ENCODE measurements at places on chromosomes 12 and 14.

GRCh38 chr14:84806622-84807021 is 723.3 kb upstream of the FLRT2 start:
- no peak for DNase-seq

DNA sequence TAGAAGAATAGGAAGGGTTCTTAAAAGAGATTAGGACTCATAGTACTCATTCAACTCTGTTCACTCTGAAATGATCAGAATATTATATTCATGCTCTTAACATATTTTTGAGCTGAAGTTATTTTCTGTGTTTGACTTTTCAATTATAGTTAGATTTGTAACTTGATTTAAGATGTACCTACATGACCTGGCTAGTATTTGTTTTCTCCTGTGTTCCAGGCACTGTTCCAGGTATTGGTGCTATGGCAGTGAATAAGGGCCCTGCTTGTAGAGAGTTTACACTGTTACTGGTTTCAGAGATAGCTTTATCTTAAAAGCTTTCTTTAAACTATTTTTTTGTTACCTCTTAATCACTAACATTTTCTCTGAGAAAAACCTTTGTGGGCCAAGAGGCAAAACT is 19.1 kb upstream of the SLC17A8 start:
- no peak for DNase-seq

- no peak for DNase-seq
These were observed 192.8 kb downstream of the NRXN3 start for GRCh38 chr14:78363008-78363407.

DNA sequence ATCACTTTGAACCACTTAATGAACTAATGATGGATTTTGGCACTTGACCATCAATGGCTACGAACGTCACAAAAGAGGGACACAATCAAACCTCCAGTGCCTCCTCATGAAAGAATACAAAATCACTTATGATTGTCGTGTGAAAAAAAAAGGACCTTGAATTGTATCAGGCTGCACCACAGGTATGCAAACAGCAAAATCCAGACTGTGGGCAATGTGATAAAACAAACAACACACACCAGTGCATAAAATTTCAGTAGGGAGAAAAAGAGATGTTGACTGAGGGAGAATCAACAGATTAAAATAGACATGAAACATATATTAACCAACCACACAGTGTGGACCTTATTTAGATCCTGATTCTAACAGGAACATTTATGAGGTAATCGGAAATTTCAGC is 2.6 kb downstream of the TSPAN8 start:
- DNase-seq = no peak

GRCh38 chr12:127770118-127770517 is 496.9 kb upstream of the TMEM132C start:
- no peak for DNase-seq

- peak; percentile 10 for DNase-seq
These were observed 53.4 kb upstream of the PTHLH start for GRCh38 chr12:28025821-28026505.

DNA sequence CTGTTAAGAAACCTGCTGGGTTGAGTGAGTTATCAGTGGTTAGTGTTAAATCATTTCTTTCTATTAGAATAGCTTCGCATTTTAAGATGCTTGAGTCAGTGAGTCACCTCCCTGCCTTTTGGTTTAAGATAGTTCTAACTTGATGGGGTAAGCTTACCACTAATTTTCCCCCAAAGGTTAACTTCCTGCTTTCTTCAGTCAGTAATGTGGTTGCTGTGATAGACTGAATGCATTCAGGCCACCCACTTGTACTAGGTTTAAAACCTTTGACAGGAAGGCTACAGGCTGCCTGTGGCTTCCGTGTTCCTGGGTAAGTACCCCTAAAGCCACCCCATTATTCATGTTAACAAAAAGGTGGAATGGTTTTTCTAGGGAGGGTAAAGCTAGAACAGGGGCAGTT is 25.3 kb downstream of the CLEC2A start:
- DNase-seq = no peak

DNA sequence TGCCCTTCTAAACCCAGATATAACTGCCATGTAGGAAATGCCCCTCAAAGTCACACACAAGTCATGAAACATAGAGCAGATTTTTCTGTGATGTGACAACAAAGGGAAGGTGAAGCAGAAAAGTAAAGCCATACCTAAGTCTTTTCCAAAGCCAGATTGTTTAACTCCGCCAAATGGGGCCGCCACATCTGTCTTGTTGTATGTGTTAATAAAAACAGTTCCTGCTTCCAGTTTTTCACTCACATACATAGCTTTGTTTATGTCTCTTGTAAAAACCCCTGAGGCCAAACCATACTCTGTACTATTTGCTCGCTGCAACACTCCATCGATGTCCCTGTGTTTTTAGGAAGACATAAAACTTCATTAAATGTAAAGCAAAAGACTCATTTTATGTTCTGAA is 40.3 kb downstream of the NOPCHAP1 start:
- DNase-seq = no peak

- DNase-seq = no peak
These were observed 3.8 kb downstream of the KRT6C start for GRCh38 chr12:52469853-52470252.

GRCh38 chr14:44820230-44820964 is 141.3 kb downstream of the KLHL28 start:
- peak; percentile 59 for DNase-seq

GRCh38 chr12:460261-461230 is 807 bp downstream of the B4GALNT3 start:
- DNase-seq = peak; percentile 50

DNA sequence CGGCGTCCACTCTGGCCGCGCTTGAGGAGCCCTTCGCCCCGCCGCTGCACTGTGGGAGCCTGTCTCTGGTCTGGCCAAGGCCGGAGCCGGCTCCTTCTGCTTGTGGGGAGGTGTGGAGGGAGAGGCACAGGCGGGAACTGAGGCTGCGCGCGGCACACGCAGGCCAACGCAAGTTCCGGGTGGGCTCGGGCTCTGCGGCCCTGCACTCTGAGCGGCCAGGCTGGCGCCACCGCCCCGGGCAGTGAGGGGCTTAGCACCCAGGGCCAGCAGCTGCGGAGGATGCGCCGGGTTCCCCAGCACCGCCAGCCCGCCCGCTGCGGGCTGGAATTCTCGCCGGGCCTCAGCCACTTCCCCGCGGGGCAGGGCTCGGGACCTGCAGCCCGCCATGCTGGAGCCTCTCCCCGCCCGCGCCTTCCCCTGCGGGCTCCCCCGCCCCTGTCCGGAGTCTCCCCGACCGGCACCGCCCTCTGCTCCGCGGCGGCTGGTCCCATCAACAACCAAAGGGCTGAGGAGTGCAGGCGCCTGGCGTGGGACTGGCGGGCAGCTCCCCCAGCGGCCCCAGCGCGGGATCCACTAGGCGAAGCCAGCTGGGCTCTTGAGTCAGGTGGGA is 921.2 kb upstream of the FOXG1 start:
- peak; percentile 12 for DNase-seq

GRCh38 chr14:61603736-61604135 is 91.6 kb upstream of the HIF1A start:
- DNase-seq = no peak

DNA sequence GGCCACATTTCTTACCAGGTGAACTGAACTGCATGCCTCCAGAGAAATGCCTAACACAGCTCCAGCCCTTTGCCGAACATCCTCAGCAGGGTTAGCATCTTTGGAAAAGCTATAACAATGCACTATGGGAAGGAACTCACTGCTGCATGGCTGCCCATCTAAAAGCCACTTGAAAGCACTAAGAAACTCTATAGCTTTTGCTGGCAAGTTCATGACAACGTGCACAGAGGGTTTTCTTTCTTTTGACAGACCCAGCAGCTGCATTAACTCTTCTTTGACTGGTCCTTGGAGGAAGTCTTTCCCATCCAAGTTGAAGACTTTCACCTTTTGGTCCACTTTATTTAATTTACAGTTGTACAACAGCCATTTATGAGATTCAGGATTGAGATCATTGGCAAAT is 5.3 kb downstream of the TRMT5 start:
- DNase-seq = no peak

DNA sequence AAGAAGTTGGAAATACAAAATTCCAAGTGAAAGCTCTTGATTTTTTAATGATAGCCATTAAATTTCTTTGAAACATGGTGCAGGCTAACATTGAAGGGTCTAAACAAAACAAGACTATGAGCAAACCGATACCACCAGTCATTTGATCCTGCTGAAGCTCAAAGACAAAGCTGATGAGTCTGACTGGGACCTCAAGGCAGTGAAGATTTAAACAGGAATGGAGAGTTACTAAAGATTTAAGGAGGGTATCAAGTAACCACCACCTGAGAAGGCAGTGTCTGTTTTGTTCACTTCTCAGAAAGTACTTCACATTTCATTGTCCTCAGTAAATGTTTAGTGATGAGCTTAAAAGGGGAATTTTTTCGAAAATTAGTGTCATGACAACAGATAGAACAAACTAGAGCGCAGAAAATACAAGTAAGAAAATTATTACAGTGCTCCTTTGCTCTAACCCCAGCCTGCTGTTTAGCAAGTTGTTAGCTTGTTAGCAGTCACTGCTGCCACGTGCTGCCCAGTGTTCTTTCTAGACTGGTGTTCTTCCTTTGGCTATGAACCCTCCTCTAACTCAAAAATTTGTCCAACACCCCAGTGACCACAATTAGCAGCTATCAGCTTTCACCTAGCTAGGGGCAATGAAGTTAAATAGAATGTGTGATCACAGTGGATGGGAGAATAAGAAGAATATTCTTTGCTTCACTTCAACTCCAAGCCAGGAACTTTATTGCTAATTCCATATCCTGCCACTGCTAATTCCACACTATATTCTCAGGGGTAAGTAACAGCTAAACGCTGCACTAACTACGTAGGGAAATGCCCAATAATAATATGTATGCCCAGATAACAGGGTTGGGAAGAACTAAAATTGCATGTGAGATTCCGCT is 41.1 kb downstream of the YAF2 start:
- no peak for DNase-seq

DNA sequence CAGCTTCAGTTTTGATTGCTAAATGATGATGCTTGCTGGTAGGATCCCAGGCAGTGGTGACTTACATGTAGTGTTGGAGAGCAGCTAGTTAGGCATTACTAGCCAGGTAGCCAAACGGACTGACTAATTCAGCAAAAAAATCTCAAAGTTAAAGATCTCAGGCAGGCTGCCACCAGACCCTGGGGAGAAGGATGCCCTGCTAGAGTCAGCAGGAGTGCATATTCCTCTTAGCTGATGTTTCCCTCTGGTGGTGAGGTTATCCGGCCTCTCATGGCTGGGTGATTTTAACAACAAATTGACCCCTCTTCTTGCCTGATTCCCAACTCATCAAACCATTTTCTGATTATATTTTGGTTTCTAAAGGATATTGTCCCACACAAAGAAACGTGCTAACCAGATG is 2.8 kb downstream of the EFS start:
- peak; percentile 49 for DNase-seq

GRCh38 chr14:76380991-76381390 is 5.1 kb downstream of the ESRRB start:
- DNase-seq = no peak

DNA sequence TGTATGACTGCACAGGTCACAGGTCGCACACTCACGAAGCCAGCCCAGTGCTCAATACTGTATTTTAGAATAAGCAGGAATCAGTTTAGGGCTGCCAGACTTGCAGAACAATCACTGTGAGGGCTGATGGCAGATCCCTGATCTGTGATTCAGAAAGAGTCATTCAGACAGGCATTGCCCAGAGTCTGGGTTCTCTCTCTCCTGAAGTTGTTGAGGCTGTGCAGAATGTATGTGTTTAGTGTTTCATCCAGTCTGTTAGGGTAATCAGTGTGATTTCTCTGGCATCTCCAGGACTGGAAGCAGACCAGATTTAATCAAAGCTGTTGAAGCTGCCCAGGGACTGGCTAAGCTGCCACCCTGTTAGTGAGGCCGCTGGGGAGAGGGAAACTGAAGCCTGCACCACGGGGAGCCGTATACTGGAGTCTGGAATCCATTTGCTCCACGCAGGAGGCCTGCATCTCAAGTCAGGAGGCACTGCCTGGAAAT is 69.3 kb downstream of the ETV6 start:
- DNase-seq = no peak

- no peak for DNase-seq
These were observed 827.9 kb downstream of the FLRT2 start for GRCh38 chr14:86357876-86358275.

GRCh38 chr14:71582705-71583104 is 349.5 kb upstream of the RGS6 start:
- no peak for DNase-seq

DNA sequence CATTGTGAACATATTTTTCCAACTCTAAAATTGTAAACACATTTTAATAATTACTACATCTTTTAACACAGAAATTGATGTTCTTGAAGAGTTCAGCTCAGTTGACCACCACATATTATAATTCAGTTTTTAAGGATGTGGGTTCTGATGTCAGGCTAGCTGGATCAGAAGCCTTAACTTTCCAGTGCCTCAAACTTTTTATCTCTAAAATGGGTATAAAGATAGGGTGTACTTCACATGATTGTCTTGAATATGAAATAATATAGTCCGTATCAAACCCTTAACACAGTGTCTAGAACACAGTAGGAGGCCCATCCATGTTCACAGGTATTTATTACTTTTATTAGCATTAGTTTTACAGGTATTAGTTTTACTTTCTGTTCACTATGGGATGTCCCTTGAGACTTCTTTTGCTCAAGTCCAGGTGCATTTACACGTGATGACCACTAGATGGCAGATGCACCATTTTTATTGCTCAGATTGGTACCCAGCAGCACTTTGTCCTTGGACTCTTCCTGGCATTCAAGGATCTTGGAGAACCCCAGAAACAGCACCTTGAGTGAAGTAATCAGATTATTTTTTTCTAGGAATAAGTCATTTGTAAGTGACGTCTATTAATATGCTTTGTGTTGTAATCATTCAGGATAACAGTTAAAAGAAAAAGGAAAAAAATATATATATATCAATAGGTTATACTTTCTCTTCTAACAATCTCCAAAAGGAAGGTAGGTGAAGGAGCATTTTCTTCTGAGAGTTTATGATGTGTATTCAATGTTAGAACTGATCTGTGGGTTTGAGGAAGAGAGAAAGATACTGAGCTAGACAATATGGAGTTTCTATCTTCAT is 580.2 kb downstream of the ETNK1 start:
- peak; percentile 72 for DNase-seq

DNA sequence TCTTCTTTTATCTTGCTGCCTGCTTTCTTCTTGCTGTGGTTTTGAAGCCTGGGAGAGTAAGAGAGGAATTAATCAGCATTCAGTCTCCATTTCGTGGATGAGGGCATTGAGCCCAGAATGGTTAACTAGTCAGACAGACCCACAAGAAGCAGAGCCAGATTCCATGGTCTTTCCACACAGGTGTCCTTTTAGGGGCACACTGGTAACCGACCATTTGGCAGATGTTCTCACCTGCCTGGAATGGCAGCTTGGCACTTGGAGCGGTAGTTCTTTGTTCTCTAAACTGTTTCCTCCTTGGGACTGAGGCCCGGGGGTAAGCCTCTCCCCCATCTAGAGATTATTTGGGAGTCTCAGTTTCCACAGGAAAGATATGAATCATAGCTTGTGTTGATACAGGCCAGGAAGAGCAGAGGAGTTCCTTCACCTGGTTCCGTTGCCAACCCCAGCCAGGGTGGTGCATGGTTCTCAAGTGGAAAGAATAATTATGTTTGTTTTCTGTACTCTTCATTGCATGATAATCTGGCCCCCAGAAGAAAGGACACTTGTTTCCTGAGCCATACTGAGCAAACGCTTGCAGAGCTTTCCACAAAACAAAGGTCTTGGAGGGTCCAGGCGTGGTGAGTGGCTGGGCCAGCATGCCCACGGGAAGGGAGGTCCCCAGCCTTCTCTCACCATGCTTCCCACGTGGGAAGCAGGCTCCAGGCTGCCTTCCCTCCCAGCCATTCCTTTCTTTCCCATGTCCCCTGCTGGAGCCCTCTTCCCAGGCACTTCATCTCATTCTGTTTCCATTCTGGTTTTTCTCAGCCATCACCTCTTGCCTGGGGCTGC is 2.0 kb upstream of the KRT75 start:
- no peak for DNase-seq

- no peak for DNase-seq
These were observed 242.8 kb downstream of the DPF3 start for GRCh38 chr14:72651081-72651480.
